ENCODE measurements at places on chromosomes 4 and X. TPM values are rescaled to one million over a fixed set of nuclear protein-coding genes. Genes with fewer than 3 reads are reported as not detected.

The MGST2 gene
- 58.4 TPM for total RNA-seq

The MAGEE2 gene
- total RNA-seq: 0.27 TPM

The CLIC2 gene
- total RNA-seq: 3.8 TPM

The TEX13B gene
- total RNA-seq: not detected

The F11 gene
- not detected for total RNA-seq

The HPF1 gene
- 24.3 TPM for total RNA-seq

The SLC9B1 gene
- total RNA-seq: 2.6 TPM

The COL4A6 gene
- total RNA-seq: 2.1 TPM

The SATL1 gene
- 0.31 TPM for total RNA-seq

Measured in muscle of leg (tissue), 16 donors.